ENCODE measurements at places on chromosomes 13 and 19.

- DNase-seq: peak; percentile 14
Observed at GRCh38 chr19:38425810-38426466, at the start of gene RASGRP4. RASGRP4 (minus strand) TSS chr19:38426219; CDS start chr19:38426091, 128 bp downstream.

GRCh38 chr13:107069108-107069776, 501.3 kb upstream of the ARGLU1 start:
- DNase-seq: no peak

GRCh38 chr13:46901721-46902120, 4.9 kb upstream of the HTR2A start:
- DNase-seq: no peak

GRCh38 chr19:46604781-46605355, 3.7 kb downstream of the CALM3 start:
- no peak for DNase-seq

DNA sequence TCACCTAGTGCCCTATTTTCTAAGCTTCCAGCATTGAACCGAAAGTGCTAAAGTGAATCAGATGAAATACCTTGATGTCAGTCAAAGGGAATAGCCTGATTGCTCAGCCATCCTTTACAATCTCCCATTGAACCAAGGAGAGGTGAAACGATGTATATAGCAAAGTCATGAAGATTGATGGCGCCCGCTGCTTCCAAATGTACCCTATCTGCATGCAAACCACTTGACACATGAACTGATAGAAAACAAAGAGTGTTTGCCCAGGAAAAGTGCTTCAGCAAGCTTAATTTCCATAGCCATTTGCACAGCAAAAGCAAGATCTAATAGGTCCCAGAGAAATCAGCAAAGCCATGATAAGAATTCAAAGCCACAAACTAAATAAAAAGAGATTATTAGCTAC, 624.9 kb upstream of the PCDH9 start:
- no peak for DNase-seq

GRCh38 chr19:3055741-3056416, 6.4 kb downstream of the TLE5 start:
- DNase-seq: no peak

DNA sequence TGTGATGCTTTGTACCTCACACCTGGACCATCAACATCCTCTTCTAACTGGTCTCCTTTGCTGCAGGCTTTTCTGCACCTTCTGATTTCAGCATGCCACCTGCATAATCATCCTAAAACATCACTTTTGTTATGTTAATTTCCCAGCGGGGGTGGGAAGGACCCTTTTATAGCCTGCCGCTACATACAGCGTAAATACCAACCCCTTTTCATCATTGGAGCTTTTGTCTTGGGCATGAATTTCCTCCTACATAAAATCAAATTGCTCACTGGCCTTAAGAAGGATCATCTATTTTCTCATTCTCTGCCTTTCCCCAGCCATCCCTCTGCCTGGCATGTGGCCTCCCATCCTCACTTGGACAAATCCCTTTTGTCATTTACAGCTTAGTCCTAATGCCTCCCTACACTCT, 124.7 kb downstream of the RBM26 start:
- no peak for DNase-seq

DNA sequence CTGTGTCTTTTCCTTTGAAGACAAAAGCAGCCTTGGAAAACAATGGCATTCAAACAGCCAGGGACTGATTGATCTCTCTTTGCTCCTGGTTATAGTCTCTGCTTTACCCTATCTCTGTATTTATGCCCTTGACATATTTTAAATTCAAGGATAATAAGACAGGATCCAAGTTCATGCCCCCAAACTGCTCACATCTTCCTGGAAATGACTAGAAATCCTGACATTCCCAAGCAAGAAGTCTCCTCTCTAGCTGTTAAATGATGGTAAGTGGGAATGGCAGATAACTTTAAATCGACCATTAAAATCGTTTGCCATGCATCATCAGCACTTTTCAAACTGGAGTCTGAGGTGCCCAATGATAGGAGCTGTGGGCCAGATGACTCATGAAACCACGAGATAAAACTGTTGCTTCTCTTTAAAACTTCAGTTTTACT, 435.6 kb downstream of the FOXO1 start:
- no peak for DNase-seq

Measured in effector CD4-positive, alpha-beta T cell (primary cell).